ENCODE measurements at places on chromosomes 7 and 10.

- no peak for DNase-seq
These were observed 541.3 kb downstream of the LRMDA start for GRCh38 chr10:75972491-75973276.

DNA sequence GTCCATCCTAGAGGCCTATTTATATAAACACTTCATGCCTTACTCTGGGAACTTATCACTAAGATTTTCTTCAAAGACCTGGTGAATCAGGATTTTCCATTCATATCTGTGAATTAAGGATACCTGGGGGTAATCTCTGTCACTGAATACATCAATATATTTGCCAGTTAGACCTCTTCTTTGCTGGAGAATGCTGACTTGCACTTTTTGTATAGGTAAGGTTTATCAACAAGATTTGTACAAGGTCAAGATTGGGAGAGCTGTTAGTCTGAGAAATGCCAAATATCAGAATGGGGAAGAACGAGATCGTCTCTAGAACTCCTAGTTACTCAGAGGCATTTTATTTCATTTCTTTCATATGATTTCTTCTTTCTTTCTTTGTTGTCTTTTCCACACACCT is 1060.0 kb downstream of the NRG3 start:
- no peak for DNase-seq

DNA sequence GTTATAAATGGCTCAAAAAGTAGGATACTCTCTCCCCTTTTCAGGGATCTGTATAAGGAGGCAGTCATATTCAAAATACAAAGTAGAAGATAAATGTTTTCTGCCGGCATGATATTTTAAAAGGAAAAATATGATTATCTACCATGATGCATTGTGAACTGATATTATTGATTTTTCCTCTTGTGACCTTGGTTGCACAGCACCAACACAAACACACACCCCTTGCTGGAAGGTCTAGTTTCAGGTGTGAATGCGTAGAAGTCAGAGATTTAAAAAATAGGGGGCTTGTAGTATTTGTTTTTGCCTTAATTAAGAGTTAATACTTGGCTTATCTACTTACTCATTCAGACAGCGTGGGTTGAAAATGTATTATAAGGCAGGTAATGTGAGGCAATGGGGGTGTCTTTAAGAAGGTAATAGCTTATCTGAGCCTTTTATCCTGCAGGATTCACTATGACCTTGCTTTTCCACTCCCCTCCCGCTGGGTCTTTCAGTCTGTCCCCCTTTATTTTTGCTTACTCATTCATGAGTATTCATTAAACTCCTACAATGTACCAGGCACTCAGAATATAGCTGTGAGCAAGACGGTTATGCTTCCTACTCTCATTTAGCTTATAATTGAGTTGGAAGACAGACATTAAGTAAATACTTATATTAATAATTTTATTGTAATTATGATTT is 390.6 kb downstream of the SDK1 start:
- DNase-seq, result no peak

DNA sequence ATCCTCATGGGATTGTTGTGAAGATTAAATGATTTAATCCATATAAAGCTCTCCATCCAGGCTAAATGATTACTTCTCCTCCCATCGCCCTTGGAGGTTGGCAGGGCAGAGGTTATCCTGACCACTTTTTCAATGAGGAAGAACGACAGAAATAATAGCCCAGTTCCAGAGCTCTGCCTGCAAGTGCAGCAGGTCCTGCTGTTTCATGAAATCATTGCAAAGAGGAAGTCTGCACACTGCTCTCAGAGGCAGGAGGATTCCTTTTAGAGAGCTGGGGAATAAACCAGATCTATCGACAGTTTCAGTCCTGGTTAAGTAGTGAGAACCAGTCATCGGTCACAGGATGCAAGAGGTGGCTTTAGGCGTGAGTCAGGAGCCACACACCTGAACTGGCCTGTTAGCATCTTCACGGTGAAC is 25.0 kb upstream of the CDH23 start:
- no peak for DNase-seq

- DNase-seq, result no peak
These were observed 1163.4 kb downstream of the CNTNAP2 start for GRCh38 chr7:147279964-147280374.

DNA sequence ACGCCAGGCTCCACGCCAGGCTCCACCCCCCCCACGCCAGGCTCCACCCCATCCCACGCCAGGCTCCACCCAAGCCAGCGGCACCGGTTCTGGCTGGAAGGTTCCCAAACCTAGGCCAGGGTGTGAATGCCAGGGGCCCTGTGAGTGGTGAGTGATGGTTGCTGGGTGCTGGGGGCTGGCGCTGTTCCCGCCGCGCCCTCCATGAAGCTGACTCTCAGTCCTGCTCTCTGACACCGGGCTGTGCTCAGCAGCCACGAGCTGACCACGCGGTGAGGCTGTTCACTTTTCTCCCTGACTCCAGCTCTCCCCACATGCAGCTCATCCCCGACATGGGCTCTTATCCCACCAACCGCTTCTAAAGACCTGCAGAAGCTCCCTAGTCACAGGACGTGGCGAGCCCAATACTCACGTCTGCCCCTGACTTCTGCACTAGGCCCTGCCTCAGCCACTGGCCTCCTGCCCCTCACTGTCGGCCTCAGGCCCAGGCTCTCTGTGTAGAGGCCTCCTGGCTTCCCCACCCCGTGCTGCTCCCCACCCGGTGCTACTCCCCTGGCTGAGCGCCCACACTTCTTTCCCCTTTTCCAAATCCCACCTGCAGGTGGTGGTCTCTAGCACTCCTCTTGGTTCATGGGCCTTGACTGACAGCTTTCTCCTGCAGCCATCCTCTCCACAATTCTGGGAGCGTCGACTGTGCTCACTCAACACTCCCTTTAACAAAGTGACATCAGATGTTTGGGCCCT is 603.0 kb downstream of the PTPRN2 start:
- no peak for DNase-seq

DNA sequence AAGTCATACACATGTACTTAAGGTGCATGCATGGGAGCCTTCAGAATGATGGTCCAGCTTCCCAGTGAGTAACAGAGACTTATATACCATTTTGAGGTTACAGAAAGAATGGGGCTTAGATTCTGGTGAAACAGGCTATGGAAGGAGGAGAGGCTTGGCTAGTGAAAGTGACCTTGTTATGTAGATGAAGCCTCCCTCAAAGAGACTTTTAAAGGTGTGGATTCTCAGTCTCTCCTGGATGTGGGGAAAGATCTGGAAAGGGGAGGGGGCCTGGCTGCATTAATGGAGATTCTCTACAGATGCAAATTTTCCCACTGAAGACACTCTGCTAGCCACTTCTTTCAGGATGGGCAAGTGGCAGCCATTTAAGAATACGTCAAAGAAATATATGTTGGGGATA is 5.5 kb downstream of the RASSF4 start:
- no peak for DNase-seq

- no peak for DNase-seq
These were observed 406.4 kb downstream of the SEMA3D start for GRCh38 chr7:84780158-84781124.

- no peak for DNase-seq
These were observed 137.7 kb downstream of the LRRC4 start for GRCh38 chr7:127893547-127893946.

DNA sequence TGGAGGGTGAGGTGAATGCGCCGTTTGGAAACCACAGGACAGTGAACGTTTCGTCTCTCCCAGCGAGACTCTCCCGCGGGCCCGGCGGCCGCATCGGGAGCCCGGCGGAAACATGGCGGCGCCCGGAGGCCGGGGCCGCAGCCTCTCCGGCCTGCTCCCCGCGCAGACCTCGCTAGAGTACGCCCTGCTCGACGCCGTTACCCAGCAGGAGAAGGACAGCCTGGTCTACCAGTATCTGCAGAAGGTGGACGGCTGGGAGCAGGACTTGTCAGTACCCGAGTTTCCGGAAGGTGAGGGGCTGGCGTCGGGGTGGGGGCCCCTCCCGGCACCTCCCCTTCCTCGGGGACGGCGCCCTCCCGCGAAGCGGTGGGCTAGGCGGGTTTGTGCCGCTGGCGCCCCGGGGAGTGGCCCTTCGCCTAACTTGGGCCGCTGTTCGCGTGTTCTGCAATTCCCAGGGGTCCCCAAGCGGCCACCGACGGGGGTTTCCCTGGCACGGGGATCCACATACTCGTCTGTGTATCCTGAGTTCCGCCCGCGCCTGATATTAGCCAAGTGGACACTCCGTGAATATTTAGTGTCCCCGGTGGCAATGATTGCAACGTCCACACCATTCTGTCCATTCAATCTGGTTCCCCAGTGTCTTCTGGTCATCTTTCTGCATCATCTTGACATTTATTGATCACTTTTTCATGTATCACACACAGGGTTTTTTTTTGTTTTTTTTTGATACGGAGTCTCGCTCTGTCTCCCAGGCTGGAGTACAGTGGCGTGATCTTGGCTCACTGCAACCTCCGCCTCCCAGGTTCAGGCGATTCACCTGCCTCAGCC is 514 bp downstream of the NHLRC2 start:
- peak; percentile 51 for DNase-seq

DNA sequence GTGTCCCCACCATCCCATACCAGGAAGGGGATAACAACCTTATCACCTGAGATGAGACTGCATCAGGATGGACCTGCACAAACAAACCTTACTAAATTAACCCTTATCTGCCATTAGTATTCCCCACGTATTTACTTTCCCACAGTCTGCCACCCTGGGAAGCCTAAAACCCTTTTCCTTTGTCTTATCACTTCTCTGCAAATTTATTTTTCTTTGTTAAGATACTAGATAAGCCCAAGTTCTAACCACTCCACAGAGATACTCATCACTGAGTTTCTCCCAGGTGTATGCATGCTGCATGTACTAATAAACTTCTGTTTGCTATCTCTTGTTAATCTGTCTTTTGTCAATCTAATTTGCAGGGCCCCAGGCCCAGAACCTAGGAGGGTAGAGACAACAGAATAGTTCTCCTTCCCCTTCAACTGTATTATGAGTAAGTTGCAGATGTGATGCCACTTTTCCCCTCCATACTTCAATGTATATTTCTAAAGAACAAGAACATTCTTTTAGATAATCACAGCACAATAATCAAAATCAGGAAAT is 66.0 kb downstream of the ELMO1 start:
- no peak for DNase-seq

- no peak for DNase-seq
These were observed 7.1 kb downstream of the VIM start for GRCh38 chr10:17235136-17235535.

GRCh38 chr10:92972066-92972870 is 88.3 kb upstream of the CYP26C1 start:
- DNase-seq, result no peak

DNA sequence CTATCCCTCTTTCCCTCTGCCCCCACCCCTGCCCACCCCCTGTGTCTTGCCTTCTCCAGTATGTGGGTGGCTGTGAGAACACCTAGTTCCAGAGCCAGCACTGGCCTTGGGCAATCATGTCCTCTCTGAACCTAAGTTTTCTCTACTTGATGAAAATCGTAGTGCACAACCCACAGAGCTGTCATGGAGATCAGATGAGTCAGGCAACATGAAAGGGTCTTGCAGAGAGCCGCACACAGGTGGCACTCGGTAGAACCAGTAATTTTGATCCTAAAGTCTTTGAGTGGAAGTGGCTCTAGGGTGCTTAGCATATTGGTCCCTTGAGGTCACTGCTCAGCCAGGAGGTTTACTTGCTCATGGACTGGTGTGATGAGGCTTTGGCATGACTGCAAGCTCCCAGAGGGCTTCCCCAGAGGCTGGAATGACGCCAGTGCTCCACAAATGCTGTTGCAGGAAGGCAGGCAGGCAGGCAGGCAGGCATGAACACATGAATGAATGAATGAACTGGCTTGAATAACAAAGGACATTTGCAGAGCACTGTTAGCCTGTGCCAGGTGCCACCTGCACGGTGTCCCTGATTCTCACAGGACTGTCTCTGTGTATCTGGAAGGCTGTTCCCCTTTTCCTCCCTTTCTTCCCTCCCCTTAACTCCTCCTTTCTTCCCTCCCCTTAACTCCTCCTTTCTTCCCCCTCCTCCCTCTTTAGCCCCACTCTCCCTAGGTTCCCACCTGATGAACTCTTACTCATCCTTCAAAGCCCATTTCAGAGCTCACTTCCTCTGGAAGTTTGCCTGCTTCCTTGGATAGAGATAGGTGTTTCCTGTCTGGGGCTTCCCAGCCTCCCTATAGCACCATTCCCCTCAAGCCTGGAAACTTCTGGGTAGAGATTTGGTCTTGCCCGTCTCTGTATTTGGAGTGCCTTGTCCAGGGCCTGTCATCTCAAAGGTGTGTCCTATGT is 27.2 kb upstream of the CTBP2 start:
- DNase-seq, result no peak

GRCh38 chr10:5545778-5546710 is 21.3 kb downstream of the CALML3 start:
- no peak for DNase-seq

- DNase-seq, result no peak
These were observed 926.3 kb downstream of the NRG3 start for GRCh38 chr10:82801289-82801688.

DNA sequence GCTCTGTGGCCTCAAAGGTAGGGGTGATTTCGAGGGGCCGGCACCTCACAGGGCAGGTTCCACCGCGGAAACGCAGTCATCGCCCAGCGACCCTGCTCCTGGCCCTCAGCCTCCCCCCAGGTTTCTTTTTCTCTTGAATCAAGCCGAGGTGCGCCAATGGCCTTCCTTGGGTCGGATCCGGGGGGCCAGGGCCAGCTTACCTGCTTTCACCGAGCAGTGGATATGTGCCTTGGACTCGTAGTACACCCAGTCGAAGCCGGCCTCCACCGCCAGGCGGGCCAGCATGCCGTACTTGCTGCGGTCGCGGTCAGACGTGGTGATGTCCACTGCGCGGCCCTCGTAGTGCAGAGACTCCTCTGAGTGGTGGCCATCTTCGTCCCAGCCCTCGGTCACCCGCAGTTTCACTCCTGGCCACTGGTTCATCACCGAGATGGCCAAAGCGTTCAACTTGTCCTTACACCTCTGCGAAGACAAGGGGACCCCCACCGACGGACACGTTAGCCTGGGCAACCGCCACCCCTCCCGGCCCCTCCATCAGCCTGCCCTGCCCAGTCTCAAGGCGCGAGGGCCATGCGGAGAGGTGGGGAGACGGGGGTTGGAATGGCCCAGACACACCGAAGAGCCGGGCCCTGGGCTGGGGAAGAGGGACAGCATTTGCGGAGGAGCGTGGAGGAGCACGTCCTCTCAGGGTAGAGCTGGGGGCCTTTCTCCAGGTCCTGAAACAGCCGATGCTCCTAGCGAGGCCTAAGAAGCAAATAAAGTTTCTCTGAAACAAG is 6.0 kb downstream of the SHH start:
- no peak for DNase-seq

GRCh38 chr7:66847879-66848790 is 72.9 kb upstream of the TMEM248 start:
- no peak for DNase-seq

DNA sequence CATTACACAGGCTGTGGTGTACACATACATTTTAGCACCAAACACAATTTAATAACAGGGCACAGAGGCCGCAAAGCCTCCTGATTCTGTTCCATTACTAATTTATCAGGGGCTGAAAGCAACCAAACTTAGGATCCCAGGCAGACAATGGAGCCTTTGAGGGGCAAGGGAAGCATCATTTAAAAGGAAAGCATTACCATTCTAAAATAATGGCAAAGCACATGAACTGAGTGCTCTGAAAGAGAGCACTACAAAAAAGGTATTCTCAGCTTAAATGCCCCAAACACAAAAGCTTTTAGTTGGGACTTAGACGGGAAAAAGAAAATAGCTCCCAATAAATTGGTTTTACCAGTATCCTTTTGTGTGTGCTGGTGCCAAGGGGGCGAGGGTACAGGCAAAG is 282.0 kb upstream of the ETV1 start:
- DNase-seq, result no peak

- DNase-seq, result no peak
These were observed 37.3 kb upstream of the CCNY start for GRCh38 chr10:35299016-35299415.

GRCh38 chr10:73991884-73992245 is 6.1 kb upstream of the VCL start:
- peak; percentile 86 for DNase-seq

Data from CD4-positive, alpha-beta T cell treated with Interleukin-6 for 4 hours (primary cell).